ENCODE measurements at places on chromosomes 3 and 15. TPM values are rescaled to one million over a fixed set of nuclear protein-coding genes. Genes with fewer than 3 reads are reported as not detected.
A peak's percentile ranks its signal among the peaks of the same experiment; 100 is the strongest.

GRCh38 chr3:148951599-148952361 is 39.6 kb upstream of the GYG1 start:
- no peak for DNase-seq

DNA sequence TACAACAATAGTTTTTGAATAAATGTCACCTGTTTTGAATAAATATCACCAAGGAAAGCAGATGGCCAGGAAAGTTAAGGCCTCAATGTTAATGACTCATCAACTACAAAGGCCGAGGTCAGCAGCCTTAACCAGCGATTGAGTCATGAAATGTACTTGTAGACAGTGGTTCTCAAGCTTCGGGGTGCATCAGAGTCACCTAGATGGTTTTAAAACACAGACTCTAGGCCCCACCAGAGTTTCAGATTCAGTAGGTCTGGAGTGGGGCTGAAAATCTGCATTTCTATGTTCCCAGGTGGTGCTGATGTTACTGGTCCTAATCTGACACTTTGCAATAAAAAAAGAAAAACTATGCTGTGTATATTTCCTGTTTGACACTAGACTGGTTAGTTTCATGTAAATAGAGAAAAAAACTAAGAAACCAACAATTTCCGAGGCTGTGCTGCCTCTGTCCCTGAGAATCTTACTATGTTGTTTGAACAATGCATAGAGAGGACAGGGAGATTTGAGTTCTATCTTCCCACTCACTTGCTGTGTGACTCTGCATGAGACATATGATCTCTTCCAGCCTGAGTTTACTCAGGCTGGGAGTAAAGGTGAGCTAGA is 9.8 kb downstream of the RAB27A start:
- peak; percentile 55 for DNase-seq

DNA sequence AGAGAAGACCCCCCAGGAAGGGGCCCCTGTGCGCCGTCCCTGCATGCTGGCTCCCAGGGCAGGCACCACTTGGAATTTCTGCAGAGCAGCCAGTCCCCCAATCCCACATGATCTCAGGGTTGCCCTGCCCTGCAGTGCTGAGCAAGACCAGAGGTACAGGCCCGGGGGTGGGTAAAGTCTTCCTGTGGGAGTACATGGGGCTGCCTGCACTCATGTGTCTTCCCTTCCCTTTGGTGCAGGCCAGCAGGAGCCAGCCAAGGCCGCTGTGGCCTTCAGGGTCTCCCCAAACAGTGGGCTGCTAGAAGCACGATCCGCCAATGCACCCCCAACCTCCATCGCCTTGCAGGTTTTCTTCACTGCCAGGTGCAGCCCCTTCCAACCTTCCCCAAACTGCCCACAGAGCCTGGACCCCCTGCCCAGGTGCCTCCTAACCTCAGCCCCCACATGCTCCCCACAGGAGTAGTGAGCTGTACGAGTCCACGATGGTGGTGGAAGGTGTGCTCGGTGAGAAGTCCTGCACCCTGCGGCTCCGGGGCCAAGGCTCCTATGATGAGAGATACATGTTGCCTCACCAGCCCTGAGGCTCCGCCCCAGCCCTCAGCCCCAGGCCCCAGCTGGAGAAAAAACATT is 15.0 kb downstream of the ACAA1 start:
- no peak for DNase-seq

- no peak for DNase-seq
Measured at GRCh38 chr15:68504681-68505170, 72.8 kb upstream of the ITGA11 start.

GRCh38 chr3:176663387-176663786 is 533.9 kb downstream of the TBL1XR1 start:
- DNase-seq = no peak

DNA sequence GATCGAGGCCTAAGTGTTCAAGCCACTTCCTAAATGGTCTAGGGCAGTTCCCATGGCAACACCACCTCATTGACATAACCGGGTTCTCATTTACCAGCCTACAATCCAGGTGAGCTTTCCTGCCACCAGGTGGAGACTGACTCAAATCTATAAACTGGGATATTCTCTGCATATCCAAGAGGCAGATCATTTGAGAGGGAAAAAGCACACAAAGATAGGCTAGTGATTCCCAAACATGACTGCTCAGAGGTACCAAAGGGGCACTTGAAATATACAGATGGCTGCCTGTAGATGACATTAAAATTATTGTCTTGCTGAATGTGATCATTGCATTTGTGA is 141.3 kb upstream of the PROK2 start:
- no peak for DNase-seq

DNA sequence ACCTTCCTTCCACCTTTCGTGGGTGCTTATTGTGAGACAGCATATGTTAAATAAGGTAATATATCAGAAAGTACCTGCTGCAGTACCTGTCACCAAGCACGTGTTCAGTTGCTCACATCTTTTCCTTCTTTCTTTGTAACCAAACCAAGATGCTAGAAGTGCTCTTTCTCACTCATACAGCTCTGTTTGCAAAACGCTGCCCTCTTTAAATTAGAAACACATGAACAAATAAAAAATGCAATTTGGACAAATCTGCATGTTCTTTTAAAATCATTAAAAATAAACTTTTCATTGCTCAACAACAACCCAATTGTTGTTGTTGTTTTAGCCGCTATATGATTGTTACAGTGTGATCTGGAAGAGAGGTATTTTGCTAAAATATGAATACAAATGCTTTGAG is 193.5 kb upstream of the ZBTB20 start:
- DNase-seq = no peak

DNA sequence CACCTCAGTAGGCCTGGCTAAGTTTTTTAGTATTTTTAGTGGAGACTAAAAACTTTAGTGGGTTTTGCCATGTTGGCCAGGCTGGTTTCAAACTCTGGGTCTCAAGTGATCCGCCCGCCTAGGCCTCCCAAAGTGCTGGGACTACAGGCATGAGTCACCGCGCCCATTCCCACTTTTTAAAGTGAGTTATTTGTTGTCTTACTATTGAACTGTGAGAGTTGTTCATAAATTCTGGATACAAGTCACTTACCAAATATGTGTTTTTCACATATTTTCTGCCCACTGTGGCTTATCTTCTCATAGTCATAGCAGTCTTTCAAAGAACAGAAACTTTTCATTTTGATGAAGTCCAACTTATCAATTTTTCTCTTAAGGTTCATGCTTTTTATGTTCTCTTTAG is 29.9 kb upstream of the SPSB4 start:
- peak; percentile 16 for DNase-seq

- DNase-seq = no peak
Measured at GRCh38 chr3:143201870-143202752, 82.5 kb downstream of the CHST2 start.

- DNase-seq = no peak
Measured at GRCh38 chr15:90603893-90604292, 74.2 kb downstream of the CRTC3 start.

GRCh38 chr3:53380306-53380705 is 33.0 kb upstream of the DCP1A start:
- DNase-seq = no peak

GRCh38 chr3:108136561-108137459 is 46.0 kb upstream of the CD47 start:
- DNase-seq = no peak

GRCh38 chr15:32705446-32705845 is 12.4 kb upstream of the GREM1 start:
- no peak for DNase-seq

GRCh38 chr3:170494766-170495165 is 76.1 kb downstream of the CLDN11 start:
- no peak for DNase-seq

- no peak for DNase-seq
Measured at GRCh38 chr3:13042127-13042701, 31.0 kb downstream of the IQSEC1 start.

- DNase-seq = no peak
Measured at GRCh38 chr3:119723022-119723421, 20.2 kb downstream of the CFAP91 start.

PDZRN3 gene
- total RNA-seq = 19.2 TPM

UBA7 gene
- 5.8 TPM for total RNA-seq

GOLGA6A gene
- not detected for total RNA-seq

IL17RD gene
- 2.5 TPM for total RNA-seq

SIDT1 gene
- not detected for total RNA-seq

NUP210 gene
- 14.6 TPM for total RNA-seq

INAFM2 gene
- 8.9 TPM for total RNA-seq

SERPINI1 gene
- total RNA-seq = 11.9 TPM

CD80 gene
- not detected for total RNA-seq

Measured in MG63 (cell line).